ENCODE measurements at places on chromosomes 4 and X. TPM values are rescaled to one million over a fixed set of nuclear protein-coding genes. Genes with fewer than 3 reads are reported as not detected.

The CXCL13 gene
- 0.57 TPM for polyA plus RNA-seq

The CTAG1B gene
- polyA plus RNA-seq: not detected

The OPHN1 gene
- polyA plus RNA-seq: 4.8 TPM

The CXorf49 gene
- 10.1 TPM for polyA plus RNA-seq

The ARX gene
- 0.29 TPM for polyA plus RNA-seq

The MAGEA9B gene
- polyA plus RNA-seq: not detected

The MAMLD1 gene
- 2.4 TPM for polyA plus RNA-seq

The DSPP gene
- not detected for polyA plus RNA-seq

The GUF1 gene
- 13.7 TPM for polyA plus RNA-seq

The MORC4 gene
- 25.7 TPM for polyA plus RNA-seq

The FGB gene
- 2,096 TPM for polyA plus RNA-seq

The TMEM255A gene
- 2.2 TPM for polyA plus RNA-seq

The STIM2 gene
- polyA plus RNA-seq: 12.2 TPM

The PRRG3 gene
- polyA plus RNA-seq: 0.36 TPM

The AP1S2 gene
- 29.0 TPM for polyA plus RNA-seq

The GATA1 gene
- polyA plus RNA-seq: not detected

The RTL3 gene
- not detected for polyA plus RNA-seq

The XPNPEP2 gene
- polyA plus RNA-seq: 15.0 TPM

The HDAC8 gene
- polyA plus RNA-seq: 29.5 TPM

The MYOZ2 gene
- 0.13 TPM for polyA plus RNA-seq

The SLC39A8 gene
- 16.1 TPM for polyA plus RNA-seq

The RAB9B gene
- polyA plus RNA-seq: 1.6 TPM

The BEND4 gene
- polyA plus RNA-seq: not detected

The TMEM184C gene
- polyA plus RNA-seq: 43.9 TPM

The PPP1R2C gene
- not detected for polyA plus RNA-seq

The COMMD8 gene
- polyA plus RNA-seq: 32.8 TPM

The SPON2 gene
- 1,380 TPM for polyA plus RNA-seq

The ATOH1 gene
- 0.86 TPM for polyA plus RNA-seq

The TDO2 gene
- 91.4 TPM for polyA plus RNA-seq

The SMIM10L2A gene
- polyA plus RNA-seq: 4.2 TPM

The RNF175 gene
- polyA plus RNA-seq: 2.6 TPM

The CXCL3 gene
- polyA plus RNA-seq: 77.1 TPM

The STOX2 gene
- 9.2 TPM for polyA plus RNA-seq

The CLDN22 gene
- 0.32 TPM for polyA plus RNA-seq

The PDE5A gene
- polyA plus RNA-seq: 9.7 TPM

The CLDN34 gene
- polyA plus RNA-seq: not detected

The CSAG1 gene
- polyA plus RNA-seq: not detected

The TMEM35A gene
- 2.5 TPM for polyA plus RNA-seq

The SOWAHB gene
- polyA plus RNA-seq: 5.7 TPM

The ADH1A gene
- 26.6 TPM for polyA plus RNA-seq

The DCAF12L1 gene
- polyA plus RNA-seq: 0.05 TPM

The FATE1 gene
- not detected for polyA plus RNA-seq

The GLA gene
- 96.5 TPM for polyA plus RNA-seq

The MAGED4 gene
- polyA plus RNA-seq: 69.3 TPM

The SLC25A31 gene
- polyA plus RNA-seq: not detected

The XG gene
- polyA plus RNA-seq: 0.64 TPM

The CT83 gene
- not detected for polyA plus RNA-seq

The GASK1B gene
- polyA plus RNA-seq: 30.9 TPM

The STBD1 gene
- 25.3 TPM for polyA plus RNA-seq

The SH3RF1 gene
- 16.4 TPM for polyA plus RNA-seq

The BEX2 gene
- 39.1 TPM for polyA plus RNA-seq

The TBC1D8B gene
- polyA plus RNA-seq: 6.4 TPM

The ADH1B gene
- 1.5 TPM for polyA plus RNA-seq

The ATP6AP2 gene
- polyA plus RNA-seq: 154 TPM

The SORCS2 gene
- polyA plus RNA-seq: 1.1 TPM
